Stimulated activated CD4-positive, alpha-beta T cell treated with anti-CD3 and anti-CD28 coated beads, Interleukin-4, amount 100 ng/mL, for 48 hours (primary cell): ENCODE measurements at places on chromosomes 7 and 10.

- DNase-seq, result no peak
Observed at GRCh38 chr7:50657912-50658311, 92.7 kb upstream of the DDC start.

GRCh38 chr10:79420974-79421688 is 24.3 kb downstream of the ZCCHC24 start:
- no peak for DNase-seq

DNA sequence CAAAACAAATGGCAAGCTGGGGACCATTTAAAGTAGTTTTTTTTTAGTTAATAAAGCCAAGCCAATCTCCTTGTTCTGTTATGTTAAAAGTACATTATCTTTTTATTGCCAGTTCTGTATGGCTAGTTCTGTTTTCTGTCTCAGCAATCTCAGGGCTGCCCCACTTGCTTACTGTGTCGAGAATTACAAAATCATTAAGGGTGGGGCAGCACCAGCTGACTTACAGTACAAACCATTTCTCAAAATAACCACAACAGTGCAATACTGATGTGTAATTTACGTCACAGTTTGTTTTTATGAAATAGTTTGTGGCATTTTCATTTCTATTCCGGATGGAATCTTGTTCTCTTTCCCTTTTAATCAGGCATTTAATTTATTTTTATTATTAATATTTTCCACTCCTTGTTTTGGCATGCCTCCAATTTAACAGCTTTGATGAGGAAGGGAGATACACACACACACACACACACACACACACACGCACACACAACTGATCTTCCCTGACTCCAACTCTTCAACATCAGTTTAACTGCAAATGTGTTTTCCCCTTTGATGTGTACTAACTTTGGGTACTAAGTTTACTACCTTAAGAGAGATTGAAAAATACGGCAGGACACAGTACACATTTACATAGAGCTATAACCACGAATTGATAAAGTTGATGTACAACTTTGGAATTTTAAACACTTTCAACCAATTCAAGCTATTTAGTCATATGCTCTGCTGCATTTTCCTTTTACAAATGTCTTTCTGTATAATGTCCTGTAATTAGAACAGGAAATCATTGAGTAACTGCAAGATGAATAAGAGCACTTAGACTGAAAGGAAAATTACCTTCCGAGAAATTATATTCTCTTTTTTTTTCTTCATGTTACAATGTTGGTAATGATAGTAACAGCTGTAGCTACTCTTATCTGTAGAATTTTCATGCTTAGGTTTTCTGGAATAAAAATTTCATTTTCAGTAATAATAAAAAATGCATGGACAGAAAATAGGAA is 91.5 kb downstream of the ARID5B start:
- no peak for DNase-seq

DNA sequence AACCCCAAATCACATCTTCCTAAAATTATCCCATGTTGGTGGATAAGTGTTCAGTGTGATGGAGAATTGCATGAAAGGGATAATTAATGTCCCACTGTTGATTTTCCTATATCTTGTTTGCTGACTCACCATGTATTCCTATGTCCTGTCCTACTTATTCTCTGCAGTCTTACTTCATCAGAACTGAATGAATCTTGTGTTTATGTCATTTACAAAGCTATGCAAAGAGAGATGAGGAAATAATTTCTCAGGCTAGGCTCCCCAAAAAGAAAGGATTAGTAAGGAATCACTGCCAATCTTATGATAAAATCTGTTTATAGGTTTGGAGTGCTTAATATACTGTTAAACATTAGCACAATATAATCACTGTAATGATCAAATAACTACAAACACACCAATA is 360.8 kb downstream of the CRPPA start:
- DNase-seq, result no peak

GRCh38 chr7:75798770-75799169 is 14.8 kb downstream of the CCL24 start:
- no peak for DNase-seq

DNA sequence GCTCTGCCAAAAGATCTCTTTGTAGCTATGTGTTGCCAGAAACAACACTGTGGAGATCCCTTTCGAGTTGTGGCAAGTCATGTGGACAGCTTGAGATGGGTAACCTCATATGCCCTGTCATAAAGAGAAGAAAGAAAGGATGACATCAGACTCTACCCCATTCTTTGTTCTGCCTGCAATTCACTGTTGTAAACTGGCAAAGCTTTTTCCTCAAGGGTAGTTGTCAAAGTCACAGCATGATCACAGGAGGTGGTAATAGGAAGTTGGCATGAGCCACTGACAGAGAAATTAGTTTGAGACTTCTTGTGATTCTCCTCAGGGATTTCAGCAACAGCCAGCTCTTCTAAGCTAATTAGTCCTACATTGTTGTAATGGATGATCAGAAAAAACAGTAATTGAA is 19.4 kb upstream of the MINDY3 start:
- DNase-seq, result no peak

GRCh38 chr10:35558276-35558675 is 46.9 kb upstream of the GJD4 start:
- no peak for DNase-seq

- DNase-seq, result no peak
Observed at GRCh38 chr7:153444641-153445040, 607.6 kb upstream of the DPP6 start.

DNA sequence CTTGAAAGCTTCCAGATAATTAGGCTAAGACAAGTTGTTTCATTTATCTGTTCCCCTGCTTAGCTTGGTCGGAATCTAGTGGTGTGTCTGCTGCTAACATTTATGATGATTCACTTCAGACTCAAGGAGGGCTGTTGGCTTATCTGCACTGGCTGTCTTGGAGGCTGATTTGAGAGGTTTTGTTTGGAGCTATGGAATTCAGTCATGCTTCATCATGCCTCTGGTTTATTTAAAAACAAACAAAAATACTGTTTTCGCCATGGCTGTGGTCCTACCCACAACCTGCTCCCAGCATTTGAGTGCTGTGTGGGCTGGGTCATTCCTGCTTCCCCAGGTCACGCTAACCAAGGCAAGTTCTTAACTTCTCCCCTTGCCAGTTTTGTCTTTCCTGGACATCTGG is 11.7 kb upstream of the ARPC1B start:
- DNase-seq, result no peak

GRCh38 chr7:157439761-157440160 is 103.0 kb downstream of the DNAJB6 start:
- DNase-seq, result no peak

- no peak for DNase-seq
Observed at GRCh38 chr10:60835049-60835448, 56.8 kb downstream of the CDK1 start.

- no peak for DNase-seq
Observed at GRCh38 chr7:145839814-145840213, 276.8 kb upstream of the CNTNAP2 start.

DNA sequence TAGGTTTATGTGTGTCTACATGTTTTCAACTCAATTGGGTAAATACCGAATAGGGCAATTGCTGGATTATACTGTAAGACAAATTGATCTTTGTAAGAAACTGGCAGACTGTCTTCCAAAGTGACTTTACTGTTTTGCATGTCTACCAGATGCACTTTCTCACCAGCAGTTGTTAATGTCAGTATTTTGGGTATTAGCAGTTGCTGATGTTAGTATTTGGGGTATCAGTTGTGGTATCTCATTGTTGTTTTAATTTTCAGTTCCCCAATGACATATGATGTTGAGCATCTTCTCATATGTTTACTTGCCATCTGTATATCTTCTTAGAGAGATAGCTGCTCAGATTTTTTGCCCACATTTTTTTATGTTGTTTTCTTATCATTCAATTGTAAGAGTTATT is 10.6 kb downstream of the PDE6C start:
- no peak for DNase-seq

- DNase-seq, result no peak
Observed at GRCh38 chr7:142507799-142508198, 241.5 kb upstream of the PRSS1 start.

DNA sequence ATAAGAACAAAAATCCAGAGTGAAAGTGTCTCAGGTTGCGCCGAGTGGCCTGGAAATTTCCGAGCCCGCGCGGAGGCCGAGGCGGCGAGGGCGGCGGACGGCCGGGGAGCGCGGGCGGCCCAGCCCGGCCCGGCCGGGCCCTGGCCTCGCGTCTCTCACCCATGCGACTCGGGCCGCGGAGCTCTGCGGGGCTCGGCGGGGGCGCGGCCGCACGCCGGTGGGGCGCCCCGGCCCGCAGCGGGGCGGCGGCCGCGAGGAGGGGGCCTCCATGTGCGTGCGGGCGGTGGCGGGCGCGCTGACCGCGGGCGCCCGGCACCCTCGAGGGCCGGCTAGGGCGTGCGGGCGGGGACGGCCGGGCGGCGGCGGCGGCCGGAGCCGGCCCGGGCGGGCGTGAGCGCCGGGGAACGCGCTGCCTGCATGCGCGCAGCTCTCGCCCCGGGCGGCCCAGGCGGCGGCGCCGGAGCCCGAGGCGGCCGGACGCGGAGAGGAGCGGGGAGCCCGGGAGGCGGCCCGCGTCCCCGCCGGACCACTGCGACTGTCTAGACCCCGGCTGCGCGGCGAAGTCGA is 302 bp upstream of the EN2 start:
- DNase-seq, result no peak

GRCh38 chr10:10914144-10914543 is 103.5 kb upstream of the CELF2 start:
- DNase-seq, result no peak

DNA sequence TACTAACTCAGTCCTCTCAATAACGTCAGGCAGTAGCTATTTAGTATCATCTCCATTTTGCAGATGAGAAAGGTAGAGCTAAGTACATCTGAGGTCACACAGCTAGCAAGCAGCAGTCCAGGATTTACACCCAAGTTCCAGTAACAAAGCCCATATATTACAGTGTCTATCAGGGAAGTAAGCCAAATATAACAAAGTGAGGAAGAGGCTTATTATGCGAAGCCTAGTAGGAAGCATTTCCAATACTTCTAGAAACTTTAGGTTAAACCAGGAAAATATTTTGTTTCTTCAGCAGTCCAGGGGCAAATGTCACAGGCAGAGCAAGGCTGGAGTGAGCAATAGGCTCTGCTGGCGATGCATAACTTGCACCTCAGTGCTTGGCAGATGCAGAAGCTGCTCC is 53.9 kb downstream of the NOC3L start:
- DNase-seq, result no peak

DNA sequence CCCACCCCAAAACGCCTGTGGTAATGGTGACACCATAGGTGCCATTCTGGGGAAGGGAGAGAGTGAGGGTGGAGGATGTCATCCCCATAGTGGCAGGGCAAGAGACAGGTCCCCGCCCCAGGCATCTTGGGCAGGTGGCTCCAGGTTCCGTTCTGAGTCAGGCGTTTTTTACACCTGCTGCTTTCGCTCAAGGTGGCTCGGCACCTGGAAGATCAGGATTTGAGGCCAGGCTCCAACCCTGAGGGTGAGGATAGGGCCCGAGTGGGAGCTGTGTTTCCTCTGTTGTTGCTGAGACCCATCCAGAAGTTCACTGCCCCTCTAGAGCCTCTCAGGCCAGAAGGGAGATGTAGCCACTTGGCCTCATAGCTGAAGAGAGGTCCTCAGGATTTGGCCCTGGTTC is 36.6 kb upstream of the DUSP5 start:
- DNase-seq, result no peak

DNA sequence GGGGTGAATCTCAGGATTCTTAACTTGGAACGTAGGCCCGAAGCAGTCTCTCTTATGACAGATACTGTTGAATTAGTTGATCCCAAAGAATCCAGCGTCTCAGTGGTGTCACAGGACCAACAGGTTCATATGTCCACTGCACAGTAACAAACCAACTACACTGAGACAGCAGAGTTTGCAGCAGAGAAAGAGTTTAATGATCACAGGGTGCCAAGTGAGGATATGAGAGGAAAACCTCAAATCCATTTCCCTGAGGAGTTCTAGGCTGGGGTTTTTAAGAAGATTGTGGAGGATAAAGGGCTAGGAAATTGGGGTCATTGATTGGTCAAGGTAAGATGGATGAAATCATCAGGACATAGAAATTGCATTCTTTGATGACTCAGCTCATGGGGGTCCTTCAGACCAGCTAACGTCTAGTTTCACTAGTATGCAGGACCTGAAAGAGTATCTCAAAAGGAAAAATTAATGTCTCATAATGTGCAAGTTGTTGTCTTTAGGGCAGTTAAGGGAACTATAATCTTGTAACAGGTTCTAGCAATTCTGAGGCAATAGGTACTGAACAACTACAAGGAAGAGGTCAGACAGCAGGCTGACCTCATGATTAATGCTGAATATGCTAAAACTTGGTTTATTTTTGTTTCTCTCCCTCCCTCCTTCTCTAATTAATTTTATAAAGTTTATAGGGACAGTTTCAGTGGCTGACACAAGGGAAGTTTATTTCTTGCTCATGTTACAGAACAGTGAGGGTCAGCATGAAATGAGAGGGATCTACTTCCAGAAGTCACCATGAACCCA is 310.9 kb upstream of the NEBL start:
- no peak for DNase-seq

GRCh38 chr7:43921423-43921822 is 4.8 kb upstream of the UBE2D4 start:
- no peak for DNase-seq

GRCh38 chr7:108735814-108736213 is 166.1 kb downstream of the DNAJB9 start:
- no peak for DNase-seq

DNA sequence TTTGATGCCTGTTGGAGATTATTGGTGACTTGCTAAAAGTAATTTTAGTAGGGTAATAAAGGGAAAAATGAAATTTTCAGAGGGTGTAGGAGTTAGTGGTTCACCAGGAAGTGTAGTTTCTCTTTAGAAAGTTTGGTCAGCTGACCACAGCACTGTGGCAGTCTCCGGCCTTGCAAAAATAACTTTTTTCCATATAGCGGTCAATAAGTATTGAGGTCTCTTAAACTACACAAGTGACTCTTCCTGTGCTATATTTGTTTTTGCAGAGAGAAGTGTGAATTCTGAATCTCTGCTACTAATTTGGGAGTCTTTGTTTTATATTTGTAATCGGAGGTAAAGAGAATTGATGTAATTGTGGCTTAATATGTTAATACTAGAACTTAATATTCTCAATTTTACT is 24.3 kb downstream of the PTPN12 start:
- DNase-seq, result no peak

DNA sequence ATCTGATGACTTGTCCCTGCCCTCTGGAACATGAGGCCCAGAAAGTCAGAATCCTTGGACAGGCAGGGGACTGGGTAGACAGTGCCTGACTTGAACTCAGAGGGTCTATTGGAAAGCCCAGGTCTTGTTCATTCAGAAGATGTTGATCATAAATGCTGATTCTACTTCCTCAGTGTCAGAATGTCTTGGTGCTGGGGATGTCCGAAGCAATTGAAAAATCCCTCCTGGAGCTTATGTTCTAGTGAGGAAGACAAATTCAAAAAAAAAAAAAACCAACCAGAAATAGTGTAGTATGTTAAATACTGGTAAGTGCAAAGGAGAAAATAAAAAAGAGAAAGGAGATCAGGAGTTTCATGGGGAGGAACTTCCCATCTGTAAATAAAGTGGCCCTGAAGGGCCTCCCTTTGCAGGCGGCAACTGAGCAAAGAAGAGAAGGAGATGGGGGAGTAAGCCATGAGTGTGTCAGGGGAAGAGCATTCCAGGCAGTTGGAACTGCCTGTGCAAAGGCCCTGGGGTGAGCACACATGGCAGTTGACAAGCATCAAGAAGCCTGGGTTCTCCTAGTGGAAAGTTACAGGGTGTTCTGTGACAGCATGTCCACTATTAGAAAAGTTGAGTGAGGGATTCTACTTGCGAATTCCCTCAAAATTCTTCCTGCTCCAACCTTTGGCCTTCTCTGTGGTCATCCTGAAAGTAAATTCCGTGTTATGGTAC is 30.7 kb downstream of the TSPAN15 start:
- no peak for DNase-seq
